Fibroblast of pulmonary artery (primary cell): ENCODE measurements at places on chromosomes 16 and 17.

GRCh38 chr17:37478187-37478586 is 11.5 kb upstream of the DUSP14 start:
- peak; percentile 71 for DNase-seq

DNA sequence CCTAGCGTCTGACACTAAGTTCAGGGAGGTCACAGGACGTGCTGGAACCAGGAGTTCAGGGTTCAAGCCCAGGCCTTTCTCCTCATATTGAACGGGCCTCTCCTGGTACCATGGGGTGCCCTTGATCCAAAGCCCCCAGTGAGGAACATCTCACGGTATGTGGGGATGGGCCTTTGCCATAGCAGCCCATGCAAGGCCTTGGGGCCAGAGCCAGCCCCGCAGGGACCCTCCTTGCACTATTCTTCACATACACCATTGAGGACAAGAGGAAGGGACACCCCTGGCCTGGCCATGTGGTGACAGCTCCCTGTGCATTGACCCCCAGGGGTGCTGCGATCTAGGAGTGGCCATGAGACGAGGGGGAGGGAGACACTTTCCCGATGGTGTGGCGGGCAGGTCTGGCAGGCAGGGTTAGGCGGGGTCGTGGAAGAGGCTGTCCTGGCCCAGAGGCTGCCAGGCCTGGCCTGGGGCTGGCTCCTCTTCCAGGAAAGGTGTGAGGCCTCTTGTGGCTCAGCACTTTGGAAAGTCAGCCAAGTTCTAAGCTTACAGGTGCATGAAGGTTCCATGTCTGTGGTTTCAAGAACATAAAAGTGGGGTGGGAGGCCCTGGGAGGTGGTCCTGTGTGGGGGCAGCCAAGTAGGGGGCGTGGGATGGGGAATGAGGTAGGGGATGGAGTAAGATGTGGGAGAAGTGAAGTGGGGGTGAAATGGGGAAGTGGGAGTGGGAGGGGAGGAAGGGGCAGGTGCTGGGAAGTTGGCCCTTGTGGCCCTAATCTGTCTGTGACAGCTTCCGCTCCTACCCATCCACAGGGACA is 88.7 kb upstream of the CBX4 start:
- DNase-seq, result no peak

DNA sequence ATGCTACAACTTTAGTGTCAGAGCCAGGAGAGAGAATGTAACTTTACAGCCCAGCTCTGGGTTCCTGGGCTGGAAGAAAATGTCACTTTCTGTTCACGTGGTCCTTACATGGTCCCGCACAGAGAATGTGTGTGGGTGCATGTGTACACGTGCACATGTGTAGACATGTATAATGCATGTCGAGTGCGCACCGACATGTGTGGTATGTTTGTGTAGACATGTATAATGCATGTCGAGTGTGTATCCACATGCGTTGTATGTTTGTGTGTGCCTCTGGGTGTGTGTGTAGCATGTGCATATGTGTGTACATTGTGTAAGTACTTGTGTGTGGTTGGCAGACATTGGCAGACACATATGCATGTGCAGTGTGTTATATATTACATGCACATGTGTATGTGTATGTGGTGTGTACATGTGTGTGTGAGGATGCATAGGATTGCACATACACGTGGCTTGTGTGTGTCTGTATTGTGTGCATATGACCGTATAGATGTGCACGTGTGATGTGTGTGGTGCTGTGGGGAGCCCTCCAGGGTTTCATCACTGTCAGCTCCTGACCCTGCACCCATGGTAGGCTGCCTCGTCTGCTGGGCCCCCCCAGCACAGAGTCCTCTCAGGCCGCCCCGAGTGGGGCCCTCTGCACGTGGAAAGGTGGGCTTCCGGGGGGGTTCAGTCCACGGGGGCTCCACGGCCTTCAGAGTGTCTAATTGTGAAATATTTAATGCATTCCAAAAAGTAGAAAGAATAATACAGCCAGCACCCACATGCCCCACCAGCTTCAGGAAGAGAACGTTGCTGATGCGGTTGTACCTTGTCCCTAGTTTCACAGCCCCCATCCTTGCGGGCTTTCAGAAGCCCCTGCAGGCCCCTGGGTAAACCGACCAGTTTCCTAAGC is 214.2 kb upstream of the GSE1 start:
- no peak for DNase-seq

DNA sequence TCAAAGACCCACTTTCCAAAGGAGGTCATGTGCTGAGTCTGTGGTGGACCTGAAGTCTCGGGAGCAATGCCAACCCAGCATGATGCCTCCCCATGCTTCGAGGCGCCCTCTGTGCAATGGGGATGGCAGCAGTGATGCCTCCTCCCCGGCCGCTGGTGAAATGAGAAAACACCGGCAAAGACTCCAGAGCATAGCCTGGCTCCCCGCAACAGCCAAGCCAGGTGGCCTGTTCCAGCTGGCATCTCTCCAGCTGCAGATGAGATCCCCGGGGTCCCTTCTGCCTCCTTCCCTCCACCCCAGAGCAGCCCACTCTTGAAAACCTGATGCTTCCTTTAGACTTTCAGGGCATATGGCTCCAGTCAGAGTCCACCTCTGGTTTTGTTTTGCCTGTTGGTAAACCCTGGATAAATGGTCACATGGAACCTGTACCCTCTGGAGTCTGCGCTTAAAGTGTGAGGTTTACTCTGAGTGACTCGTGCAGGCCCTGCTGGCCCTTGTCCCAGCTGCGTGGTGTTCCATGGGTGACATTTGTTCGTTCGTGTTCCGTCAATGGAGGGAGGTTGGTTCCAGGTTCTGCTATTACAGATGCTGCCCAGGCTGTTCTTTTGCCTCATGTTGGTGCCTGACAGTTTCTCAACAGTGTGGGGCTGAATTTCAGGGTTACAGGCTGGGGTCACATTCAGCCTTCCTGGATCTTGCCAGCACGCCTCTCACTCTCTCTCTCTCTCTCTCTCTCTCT is 181.8 kb upstream of the CIBAR2 start:
- no peak for DNase-seq

GRCh38 chr17:59761385-59762048 is 54.1 kb downstream of the VMP1 start:
- DNase-seq, result peak; percentile 76

DNA sequence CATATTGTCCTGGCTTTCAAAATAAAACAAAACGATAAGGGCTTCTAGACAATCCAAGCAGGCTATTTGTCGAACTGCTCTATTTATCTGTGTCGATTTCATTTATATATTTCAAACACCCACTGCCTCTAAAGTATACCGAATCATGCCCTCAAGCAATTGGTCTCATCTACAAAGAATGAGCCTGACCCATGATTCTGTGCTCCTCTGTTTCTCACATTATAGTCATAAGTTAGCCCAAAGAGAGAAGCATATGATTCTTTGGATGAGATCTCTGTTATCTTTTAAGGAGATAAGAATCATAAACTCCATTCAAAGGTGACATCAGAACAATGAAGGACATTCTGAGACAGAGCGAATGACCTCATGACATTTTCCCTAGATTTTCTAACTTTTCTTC is 191.1 kb downstream of the MAP2K6 start:
- no peak for DNase-seq

DNA sequence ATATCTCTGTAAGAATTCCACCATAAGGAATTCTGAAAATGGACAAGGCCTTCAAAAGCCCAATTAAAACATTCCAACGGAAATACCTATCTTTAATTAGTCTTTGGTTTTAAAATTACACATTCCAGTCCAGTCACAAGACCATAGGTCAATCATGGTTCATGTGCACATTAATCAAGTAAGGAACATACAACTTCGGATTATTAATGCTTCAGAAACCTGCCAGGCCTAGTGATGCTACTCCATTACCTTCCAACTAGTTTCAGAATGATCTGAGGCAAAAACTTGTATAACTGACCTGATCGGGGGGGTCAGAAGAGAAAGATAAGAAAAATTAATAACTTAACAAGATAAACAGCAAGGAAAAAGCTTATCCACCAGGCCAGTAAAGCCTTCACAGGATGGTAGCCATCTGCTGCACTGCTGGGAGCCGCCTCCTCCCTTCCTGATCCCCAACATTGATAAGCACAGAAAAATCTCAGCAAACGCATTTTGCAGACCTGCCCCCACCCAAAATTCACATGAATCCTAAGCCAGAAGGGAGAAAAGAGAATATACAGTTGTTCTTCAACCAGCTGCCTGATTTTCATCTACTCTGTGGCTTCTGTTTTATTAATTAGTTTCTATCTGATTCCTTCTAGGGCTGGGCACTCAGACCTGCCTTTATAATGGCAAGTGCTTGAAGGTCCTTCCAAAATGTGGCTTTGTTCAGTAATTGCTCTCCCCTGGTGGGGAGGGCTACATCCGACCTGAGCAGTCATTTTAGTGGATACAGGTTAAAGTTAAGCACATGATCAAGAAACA is 6.0 kb downstream of the SDR42E1 start:
- no peak for DNase-seq

DNA sequence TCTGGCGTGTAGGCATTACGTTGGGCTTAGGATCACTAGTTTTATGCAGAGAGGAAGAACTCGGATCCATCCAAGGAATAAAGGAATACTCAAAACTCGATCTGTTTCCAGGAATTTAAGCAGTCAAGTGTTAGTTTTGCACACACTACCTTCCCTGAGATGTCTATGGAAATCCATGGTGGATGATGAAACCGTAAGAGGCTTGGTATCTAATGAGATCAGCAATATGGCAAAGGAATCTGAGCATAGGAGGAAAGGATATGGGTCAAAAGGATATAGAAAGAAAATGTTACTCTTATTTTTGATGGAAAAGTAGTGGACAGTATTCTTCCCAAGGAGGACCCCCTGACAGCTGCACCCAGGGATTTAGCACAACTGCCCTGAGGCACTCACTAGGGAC is 59.6 kb downstream of the SMG6 start:
- no peak for DNase-seq

DNA sequence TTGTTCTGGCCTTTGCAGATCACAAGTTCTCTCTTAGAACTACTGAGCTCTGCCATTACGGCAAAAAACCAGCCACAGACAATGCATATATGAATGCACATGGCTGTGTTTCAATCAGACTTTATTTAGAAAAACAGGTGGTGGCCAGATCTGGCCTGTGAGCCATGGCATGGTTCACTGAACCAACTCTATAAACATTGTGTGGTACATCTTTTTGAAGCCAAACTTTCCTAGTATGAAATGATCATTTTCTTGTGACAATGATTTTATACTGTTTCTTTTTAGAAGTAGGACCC is 65.9 kb upstream of the AMZ2 start:
- no peak for DNase-seq

- DNase-seq, result no peak
Measured at GRCh38 chr17:78144736-78145641, 1.2 kb upstream of the C17orf99 start.

GRCh38 chr17:1693339-1693738 is 8.7 kb upstream of the PRPF8 start:
- no peak for DNase-seq

DNA sequence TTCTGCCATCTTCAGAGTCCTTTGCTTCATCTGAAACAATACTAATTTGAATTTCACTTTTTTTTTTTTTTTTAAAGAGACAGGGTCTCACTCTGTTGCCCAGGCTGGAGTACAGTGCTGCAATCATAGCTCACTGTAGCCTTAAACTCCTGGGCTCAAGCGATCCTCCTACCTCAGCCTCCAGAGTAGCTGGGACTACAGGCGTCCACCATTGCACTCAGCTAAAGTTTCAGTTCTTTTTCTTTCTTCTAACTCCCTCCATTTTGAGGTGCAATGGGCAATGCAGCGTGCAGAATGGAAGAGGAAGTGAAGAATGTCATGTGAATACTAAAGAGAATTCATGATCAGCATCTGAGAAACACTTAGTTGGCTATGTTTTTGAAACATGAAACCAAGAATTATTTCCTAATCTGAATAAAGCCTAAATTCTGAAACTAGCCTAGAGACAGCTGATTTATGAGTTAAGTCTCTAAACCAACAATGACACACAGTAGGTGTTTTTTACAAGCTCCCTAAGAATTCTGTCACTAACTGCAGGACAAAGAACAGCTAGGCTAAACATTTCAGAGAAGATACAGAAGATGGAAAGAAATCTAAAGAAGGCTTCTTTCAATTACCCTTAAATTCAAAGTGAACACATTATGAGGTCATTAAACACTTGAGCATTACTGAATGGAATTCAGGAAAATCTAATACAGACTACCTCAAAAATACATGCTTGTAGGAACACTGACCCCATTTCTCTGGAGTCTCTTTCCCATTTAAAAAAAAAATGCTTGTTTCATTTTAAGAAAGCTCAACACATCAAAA is 21.0 kb downstream of the SNN start:
- DNase-seq, result no peak

DNA sequence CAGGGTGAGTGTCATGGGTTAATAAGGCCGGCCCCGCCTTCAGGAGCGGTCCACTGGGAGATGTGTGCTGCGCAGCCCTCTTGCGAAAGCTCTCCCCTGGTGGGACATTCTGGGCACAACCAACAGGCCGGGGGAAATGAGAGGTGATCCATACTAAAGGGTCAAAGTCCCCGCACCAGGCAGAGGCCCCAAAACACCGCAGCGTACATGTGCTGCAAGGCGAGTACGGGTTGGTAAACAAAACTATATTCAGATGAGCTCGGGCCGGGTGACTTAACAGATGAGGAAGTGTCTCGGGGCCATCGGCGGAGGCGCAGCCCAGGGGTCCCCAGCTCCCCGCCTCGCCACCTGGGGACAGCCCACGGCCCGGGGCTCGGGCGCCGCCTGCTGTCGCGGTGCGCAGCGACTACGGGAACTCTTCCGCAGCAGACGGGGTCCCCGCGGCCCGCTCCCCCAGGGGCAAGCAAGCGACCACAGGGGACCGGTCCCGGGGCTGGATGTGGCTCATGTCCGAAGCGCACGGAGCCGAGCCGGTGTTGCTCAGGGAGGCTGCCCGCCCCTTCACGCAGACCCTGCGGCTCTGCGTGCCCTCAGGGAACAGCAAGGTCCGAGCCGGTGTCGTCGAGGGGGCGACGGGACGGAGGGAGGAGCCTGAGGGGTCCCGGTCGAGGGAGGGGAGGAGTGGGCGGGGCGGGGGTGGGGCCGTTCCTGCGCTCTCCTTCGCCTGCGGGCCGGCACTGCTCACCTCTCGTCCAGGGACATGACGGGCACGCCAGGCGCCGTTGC is at the start of gene RAB37:
RAB37 (plus strand) TSS at position 744 of the 786 bp plus-strand sequence; CDS start at position 761, 17 bp downstream.
- DNase-seq, result no peak

- no peak for DNase-seq
Measured at GRCh38 chr16:56211435-56211981, 20.2 kb downstream of the GNAO1 start.

GRCh38 chr17:33689725-33690124 is 396.6 kb upstream of the ASIC2 start:
- DNase-seq, result no peak

GRCh38 chr16:46790599-46791270 is 40.2 kb downstream of the C16orf87 start:
- DNase-seq, result no peak

GRCh38 chr17:40485851-40486521 is 15.4 kb downstream of the TNS4 start:
- peak; percentile 100 for DNase-seq
